Parietal lobe (tissue), 2 donors: ENCODE measurements at places on chromosomes 6 and 20. TPM values are rescaled to one million over a fixed set of nuclear protein-coding genes. Genes with fewer than 3 reads are reported as not detected.

Gene SYCP2
- 5.3 TPM for total RNA-seq

Gene RFX6
- not detected for total RNA-seq

Gene ZC2HC1B
- not detected for total RNA-seq

Gene PCSK2
- 40.7 TPM for total RNA-seq

Gene ISM1
- total RNA-seq: 0.63 TPM

Gene JPH2
- not detected for total RNA-seq

Gene TRIM31
- total RNA-seq: not detected

Gene EYA4
- total RNA-seq: 0.94 TPM

Gene TSPO2
- total RNA-seq: not detected

Gene TGM3
- 0.31 TPM for total RNA-seq

Gene GGTLC1
- not detected for total RNA-seq

Gene MRPS10
- 41.0 TPM for total RNA-seq

Gene SYNGAP1
- total RNA-seq: 48.8 TPM

Gene LST1
- total RNA-seq: not detected

Gene INSM1
- 20.3 TPM for total RNA-seq

Gene TMEM74B
- total RNA-seq: 12.5 TPM

Gene PGBD1
- 20.7 TPM for total RNA-seq

Gene MOG
- 0.31 TPM for total RNA-seq

Gene PDSS2
- 10.6 TPM for total RNA-seq
